RPMI8226 (cell line): ENCODE measurements at places on chromosomes 6 and 20.

DNA sequence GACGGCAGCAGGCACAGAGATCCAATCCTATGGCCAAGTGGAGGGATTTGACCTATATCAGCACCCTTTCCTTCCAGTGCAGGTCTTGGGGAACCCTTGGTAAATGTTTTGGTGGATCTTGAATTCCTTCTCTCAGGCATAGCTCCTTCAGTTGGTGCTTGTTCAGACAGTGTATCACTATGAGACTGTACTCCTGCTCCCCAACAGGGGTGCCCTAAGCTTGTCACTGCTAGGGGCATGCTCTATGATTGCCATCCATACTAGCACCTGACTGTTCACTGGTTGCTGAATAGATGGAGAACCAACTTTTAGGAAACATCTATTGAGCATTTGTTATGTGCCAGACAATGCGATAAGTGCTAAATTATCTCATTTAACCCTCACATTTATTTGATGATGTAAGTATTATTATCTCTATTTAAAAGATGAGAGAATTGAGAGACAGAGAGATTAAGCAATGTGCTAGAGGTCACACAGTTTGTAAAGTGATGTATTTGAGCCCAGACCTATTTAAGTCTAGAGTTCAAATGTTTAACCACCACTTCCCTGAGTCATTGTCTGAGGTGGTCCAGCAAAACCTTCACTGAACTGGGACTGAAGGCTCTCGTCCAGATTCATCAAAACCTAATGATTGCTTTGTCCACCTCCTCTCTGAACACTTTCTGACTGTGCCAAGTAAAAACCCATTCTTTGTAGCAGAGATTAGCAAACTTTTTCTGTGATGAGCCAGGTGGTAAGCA lies 34.3 kb downstream of the ADGRF1 start:
- DNase-seq: no peak

DNA sequence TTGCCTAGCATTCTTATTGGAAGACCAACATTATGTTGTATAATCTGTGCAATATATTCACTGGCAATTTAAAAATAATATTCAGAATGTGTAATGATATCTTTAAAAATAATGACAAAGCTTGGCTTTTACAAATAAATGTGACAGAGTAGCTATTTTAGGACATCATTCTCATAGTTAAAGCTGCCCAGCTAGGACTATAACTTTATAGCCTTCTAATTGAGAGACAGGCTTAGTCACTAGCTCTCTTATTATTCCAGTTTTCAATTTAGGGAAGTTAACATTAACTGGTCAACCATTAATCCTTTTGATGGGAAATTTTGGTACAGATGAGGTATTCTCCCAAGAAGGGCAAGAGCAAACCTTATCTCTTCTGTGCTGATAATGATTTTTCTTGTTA lies 197.3 kb downstream of the CLVS2 start:
- no peak for DNase-seq

DNA sequence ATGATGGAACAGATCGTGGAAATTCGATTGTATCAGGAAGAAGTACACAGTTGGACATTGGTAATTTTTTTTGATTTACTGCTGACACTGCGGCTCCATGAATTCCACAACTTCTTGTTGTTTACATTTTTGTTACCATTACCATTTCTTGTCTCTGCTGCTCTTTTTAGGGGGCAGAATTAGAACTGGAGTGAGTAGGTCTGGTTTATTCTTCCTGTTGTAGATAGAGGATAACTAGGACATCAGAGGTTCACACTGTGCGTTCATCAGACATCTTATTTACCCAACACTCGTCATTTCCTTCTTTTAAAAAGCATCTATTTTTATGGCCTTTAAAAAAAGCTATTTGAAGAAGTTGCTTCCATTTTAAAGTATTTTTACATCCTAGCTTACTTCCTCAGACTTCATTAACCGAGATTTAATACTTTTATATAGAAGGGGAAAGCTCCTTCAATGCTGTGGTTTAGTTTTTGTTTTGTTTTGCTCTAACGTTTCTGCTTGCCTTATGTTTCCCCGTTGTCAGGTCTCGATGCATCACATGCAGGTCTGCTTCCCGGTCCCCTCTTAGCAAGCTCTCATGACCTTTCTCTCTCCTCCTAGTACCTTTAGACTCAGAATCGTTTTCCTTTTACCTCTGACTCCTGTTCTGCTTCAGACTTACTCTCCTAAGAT lies 139.1 kb downstream of the ARID1B start:
- no peak for DNase-seq

- no peak for DNase-seq
Observed at GRCh38 chr6:39350723-39351505, 28.4 kb upstream of the KCNK16 start.

DNA sequence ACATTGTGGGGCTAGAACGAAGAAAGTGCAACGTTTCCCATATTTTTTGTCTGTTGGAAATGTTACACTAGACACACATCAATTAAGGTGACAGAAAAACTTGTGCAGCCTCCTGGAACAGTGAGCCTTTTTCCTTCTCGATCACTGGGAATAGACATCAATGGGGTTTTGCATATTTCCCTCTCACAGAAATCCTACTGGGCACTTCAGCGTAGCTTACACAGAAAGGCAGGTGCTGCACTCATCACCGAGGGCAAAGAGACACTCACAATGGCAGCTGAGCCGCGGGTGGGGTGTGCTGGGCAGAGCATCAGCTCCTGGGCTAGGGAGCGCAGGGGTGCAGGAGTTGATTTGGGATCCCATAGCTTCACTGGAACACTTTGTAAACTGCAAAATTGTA lies 64.5 kb downstream of the THBS2 start:
- no peak for DNase-seq

DNA sequence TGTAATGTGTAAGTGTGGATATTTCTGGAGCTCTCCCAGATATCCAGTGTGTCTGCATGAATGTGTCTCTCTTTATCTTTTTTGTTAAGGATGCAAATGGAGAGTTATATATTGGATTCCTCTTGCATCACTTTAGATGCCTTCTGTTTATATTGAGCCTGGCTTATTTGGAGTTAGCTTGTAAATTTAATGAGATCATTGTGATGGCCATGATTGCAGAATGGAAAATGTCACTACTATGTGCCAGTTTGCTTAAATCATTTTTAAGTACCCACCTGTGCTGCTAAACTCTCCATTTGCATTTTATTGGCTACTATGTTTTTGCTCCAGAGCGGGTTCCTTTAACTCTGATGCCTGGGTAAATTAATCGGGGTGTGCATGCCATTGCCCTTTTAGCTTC lies 334.8 kb downstream of the UTRN start:
- no peak for DNase-seq

DNA sequence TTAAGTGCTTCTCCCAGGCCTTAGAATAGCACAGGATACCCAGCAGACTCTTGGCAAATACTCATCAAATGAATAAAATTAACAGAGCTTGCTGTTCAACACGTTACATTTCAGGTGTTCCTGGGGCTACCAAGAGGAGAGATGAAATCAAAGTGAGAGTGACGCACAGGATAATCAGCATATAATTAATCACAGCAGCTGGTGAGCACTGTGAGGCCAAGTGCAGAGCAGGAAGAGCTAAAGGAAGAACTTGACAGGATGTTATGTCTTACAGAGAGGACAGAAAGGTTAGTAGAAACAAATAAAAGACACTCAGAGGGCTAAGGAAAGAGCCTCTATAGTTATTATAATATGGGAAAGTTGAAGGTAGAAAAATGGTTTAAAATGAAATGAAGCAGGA lies 8.8 kb downstream of the PPIL1 start:
- DNase-seq: no peak
